ENCODE measurements at places on chromosomes 12 and 14. TPM values are rescaled to one million over a fixed set of nuclear protein-coding genes. Genes with fewer than 3 reads are reported as not detected.

Gene NPFF
- total RNA-seq, result not detected

Gene RPL10L
- total RNA-seq, result not detected

Gene CLEC2D
- 0.85 TPM for total RNA-seq

Gene SMIM41
- total RNA-seq, result not detected

Gene CCDC92
- total RNA-seq, result 23.7 TPM

Gene DBX2
- total RNA-seq, result 0.11 TPM

Gene OTX2
- not detected for total RNA-seq

Gene KRT74
- total RNA-seq, result not detected

Gene MLEC
- total RNA-seq, result 66.9 TPM

Gene SPTSSA
- 9.9 TPM for total RNA-seq

Gene ACRBP
- total RNA-seq, result 0.27 TPM

Gene DTX3
- 3.5 TPM for total RNA-seq

Gene EPYC
- total RNA-seq, result not detected

Gene A2ML1
- not detected for total RNA-seq

Gene ASCL1
- not detected for total RNA-seq

Gene SSPN
- total RNA-seq, result 65.7 TPM

Gene SLCO1B3
- total RNA-seq, result not detected

Gene MUCL1
- not detected for total RNA-seq

Gene A2M
- total RNA-seq, result 135 TPM

Gene RHOJ
- total RNA-seq, result 4.9 TPM

Gene MMP14
- total RNA-seq, result 20.9 TPM

Gene FOXN4
- total RNA-seq, result not detected

Gene WBP11
- total RNA-seq, result 34.8 TPM

Gene POLR3B
- 4.2 TPM for total RNA-seq

Gene DDX11
- 5.1 TPM for total RNA-seq

Gene HPD
- total RNA-seq, result 2.0 TPM

Gene CLEC1A
- 3.6 TPM for total RNA-seq

Gene TMEM179
- not detected for total RNA-seq

Gene RDH16
- total RNA-seq, result 0.62 TPM

Gene ACACB
- total RNA-seq, result 1,103 TPM

Gene P2RX2
- total RNA-seq, result not detected

Gene STRAP
- 77.7 TPM for total RNA-seq

Gene SAMD15
- 0.11 TPM for total RNA-seq

Gene FBRSL1
- total RNA-seq, result 29.4 TPM

Gene AQP6
- not detected for total RNA-seq

Gene SYT1
- total RNA-seq, result 0.13 TPM

Gene KRT77
- total RNA-seq, result not detected

Gene ESRRB
- 9.4 TPM for total RNA-seq

Gene KLHL28
- total RNA-seq, result 9.1 TPM

Gene LAG3
- total RNA-seq, result not detected

Gene WASHC3
- 81.8 TPM for total RNA-seq

Gene ARMH4
- total RNA-seq, result 1.2 TPM

Gene SPTB
- total RNA-seq, result 123 TPM

Gene CISTR
- total RNA-seq, result not detected

Gene ARHGEF40
- total RNA-seq, result 13.7 TPM

Gene NFE2
- total RNA-seq, result 8.0 TPM

Gene ACVRL1
- total RNA-seq, result 53.5 TPM

Gene DPPA3
- not detected for total RNA-seq

Gene KLRC2
- not detected for total RNA-seq

Gene LYZ
- total RNA-seq, result 12.2 TPM

Gene RFX4
- total RNA-seq, result not detected

Gene MGAT4C
- not detected for total RNA-seq

Gene ANO2
- total RNA-seq, result 9.8 TPM

Gene MYF5
- 1.7 TPM for total RNA-seq

Measured in gastrocnemius medialis (tissue), 4 donors.